Activated T-helper 9 cell treated with anti-CD3 and anti-CD28 coated beads, Interleukin-2, amount 50 U/mL, for 16 hours (primary cell): ENCODE measurements at places on chromosomes 1 and 21.

GRCh38 chr21:33899199-33899598 lies 16.4 kb downstream of the ATP5PO start:
- no peak for DNase-seq

DNA sequence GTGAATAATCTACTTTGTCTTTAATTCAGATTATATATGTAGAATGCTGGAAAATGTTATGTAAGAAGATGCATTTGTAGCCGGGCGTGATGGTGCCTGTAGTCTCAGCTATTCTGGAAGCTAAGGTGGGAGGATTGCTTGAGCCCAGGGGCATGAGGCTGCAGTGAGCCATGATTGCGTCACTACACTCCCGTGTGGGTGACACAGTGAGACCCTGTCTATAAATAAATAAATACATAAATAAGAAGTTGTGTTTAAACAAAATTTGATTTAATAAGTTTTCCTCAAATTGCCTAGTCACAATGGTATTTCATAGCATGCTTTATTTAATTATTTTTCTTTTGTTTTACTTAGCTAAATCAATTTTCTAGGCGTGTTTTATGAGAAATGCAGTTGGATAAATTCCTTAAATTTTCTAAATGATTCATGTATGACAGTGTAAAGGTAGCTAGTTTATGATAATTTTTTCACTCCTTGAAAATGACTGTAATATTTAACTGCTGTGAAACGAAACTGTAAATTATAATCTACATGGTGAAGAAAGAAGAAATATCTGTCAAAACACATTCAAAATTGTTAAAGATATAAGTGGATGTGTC lies 232.6 kb downstream of the SRGAP2C start:
- no peak for DNase-seq

- DNase-seq = no peak
Measured at GRCh38 chr1:116110567-116111523, at the start of gene MAB21L3. Gene MAB21L3, plus strand, starts transcription at chr1:116111399. Its CDS starts 1,217 bp downstream, at chr1:116112616.

- DNase-seq = no peak
Measured at GRCh38 chr1:79006564-79006963, at the start of gene ADGRL4. Gene ADGRL4, minus strand, starts transcription at chr1:79006730. Its CDS starts 76 bp downstream, at chr1:79006654.

DNA sequence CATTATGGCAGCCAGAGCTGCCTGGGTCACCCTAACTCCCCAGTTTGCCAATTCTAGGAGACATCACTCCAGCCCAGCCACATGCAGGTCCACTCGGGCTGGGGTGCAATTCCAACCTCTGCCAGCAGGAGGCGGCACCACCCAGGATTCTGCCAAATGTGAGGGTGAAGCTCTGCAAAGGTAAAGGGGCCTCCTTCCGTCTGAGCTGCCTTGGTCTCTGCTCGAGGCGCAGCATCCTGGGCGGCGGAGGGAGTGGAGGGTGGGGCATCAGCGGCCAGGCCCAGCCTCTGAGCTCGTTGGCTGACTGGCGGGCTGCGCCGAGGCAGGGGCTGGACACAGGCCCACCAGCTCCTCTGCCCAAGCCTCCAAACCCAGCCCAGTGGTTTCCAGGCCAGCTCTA lies 63.8 kb downstream of the ARHGEF16 start:
- DNase-seq = no peak
